H4 (cell line): ENCODE measurements at places on chromosomes 13 and 19. TPM values are rescaled to one million over a fixed set of nuclear protein-coding genes. Genes with fewer than 3 reads are reported as not detected.

Gene RFPL4AL1
- 1.8 TPM in 1 of 2 replicates, not detected in the other for total RNA-seq

Gene TMEM59L
- total RNA-seq: 1.2 and 3.2 TPM in 2 replicates

Gene GRK1
- not detected in 2 replicates for total RNA-seq

DNA sequence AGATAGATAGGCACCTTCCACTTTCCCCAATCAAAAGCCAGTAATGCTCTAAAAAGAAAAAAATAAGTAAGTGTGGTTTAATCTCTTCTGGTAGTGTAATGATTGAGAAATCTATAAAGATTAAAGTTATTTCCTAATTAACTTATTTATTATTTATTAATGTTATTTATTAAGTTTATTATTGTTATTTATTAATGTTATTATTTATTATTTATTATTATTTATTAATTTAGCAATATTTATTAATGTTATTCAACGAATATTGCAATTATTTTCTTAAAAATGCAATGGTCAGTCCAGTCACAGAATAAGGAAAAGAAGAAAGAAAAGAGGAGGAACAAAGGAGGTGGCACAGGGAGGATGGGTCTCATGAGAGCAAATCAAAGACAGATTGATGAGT, 100.7 kb downstream of the FREM2 start:
- no peak for DNase-seq

DNA sequence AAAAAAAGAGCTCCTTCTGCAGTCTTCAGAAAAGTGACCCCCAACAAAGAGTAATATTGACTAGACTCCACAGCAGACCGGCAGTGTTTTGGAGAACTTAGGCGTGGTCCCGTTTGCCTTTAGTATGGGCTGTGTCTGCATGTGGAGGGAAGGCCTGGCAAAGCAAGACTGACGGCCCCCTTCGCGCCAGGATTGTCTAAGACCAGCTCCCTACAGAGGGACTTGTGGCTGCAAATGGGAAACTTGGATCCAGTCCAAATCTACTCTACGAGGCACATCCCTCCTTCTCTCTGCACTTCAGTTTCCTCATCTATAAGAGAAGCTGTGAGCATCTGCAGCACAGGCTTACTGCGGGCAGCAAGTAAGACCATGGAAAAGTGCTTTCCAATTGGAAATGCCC, 350.0 kb downstream of the ZNF536 start:
- DNase-seq: no peak

- DNase-seq: peak; percentile 15
Measured at GRCh38 chr19:37519890-37520289, 13.2 kb downstream of the ZNF793 start.

DNA sequence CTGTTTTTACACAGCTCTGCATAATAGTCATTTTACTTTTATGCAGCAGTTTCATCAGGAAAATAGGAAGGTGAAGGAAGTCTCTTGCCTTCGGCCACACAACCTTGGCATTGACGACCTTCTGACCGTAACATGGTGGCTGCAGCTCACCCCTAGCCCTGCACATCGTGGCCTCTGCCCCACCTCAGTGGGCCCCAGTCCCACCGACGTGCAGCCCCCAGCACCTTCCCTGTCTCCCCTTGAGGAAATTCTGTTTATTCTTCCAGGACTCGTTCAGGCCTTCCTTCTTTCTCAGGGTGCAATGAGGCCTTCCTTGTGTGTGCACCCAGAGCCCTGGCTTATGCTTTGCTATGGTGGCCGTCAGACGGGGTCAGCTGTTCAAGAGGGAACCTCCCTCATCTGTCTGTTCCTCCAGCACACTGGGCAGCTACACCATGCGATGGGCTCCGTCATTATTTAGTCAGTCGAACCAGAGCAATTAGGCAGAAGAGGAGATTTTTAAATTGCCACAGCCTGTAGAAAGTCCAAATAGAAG, 33.3 kb downstream of the TMEM255B start:
- DNase-seq: no peak

GRCh38 chr19:55459551-55459949, 1.9 kb downstream of the ISOC2 start:
- DNase-seq: no peak

GRCh38 chr19:10551698-10552301, 8.1 kb downstream of the ATG4D start:
- DNase-seq: peak; percentile 43

- no peak for DNase-seq
Measured at GRCh38 chr19:1591421-1592023, 1.1 kb downstream of the MBD3 start.

- no peak for DNase-seq
Measured at GRCh38 chr13:86960876-86961275, 710.3 kb upstream of the SLITRK5 start.

- no peak for DNase-seq
Measured at GRCh38 chr13:95207769-95208366, 93.4 kb downstream of the ABCC4 start.

DNA sequence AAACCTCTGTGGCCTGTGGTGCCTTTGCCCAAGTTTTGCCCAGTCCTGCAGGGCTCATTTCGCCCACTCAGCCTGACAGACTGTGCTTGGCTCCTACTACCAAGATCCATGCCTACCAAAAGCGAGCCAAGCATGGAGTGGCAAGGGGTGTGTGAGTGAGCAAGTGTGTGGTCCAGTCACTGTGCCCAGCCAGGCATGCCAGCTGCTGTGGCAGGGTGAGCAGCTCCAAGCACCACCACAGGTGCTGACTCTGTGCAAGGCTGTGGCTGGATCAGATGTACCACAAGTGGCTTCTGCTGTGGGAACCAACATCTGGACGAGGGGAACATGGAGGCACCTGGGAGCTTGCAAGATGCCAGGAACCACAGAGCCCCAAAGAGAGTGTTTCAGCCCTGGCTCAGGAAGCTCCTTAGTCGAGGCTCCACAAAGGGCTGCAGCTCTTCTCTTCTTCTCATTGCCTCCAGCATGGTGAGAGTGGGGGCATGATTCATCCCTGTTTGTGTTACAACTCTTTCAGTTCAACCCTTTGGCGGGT, 1564.2 kb upstream of the MIR17HG start:
- no peak for DNase-seq

- DNase-seq: peak; percentile 91
Measured at GRCh38 chr19:13164343-13165161, 14.3 kb downstream of the IER2 start.

- no peak for DNase-seq
Measured at GRCh38 chr19:49129238-49129583, 9.9 kb downstream of the PPFIA3 start.
